ENCODE measurements at places on chromosomes 12 and 14.

GRCh38 chr12:53078425-53079225 is 565 bp downstream of the SPRYD3 start:
- DNase-seq, result no peak

- DNase-seq, result no peak
Measured at GRCh38 chr12:52355176-52355575, 12.1 kb downstream of the KRT85 start.

DNA sequence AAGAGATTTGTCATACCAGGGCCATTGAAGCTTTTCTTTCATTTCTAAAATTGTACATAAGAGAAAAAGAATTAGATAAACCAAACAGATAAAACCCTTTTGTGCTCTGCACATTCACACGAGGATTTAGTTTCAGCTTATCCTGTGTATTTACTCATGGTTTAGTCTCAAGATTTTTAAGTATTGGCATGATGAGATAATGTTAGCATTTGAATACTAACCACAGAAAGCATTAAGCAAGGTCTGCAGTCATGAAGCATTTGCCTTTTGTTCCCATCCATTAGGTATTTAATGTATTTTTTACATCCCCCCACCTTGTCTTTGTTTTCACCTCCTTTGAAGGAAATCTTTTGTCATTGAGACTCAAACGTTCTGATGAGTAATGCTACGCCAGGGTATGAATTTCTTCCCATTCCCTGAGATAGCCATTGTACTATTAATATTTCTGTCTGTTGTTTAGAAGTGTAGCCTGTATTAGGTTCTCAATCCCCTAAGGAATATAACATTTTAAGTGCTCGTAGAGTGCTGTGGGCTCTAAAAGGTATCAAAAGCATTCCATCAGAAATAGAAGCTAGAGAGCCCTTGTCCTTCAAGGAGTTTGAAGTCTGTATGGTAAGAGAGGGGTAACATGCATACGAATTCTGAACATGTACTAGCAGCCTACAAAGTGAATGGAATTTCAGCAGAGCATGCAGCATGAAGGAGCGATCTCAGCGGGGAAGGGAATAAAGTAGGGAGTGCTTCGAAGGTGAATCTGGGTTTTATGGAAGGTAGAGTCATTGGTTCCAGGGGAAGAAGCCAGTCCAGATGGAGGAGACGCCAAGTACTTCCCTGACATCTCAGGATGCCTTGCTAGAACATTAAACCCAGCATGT is 22.3 kb downstream of the CRADD start:
- no peak for DNase-seq

- peak; percentile 23 for DNase-seq
Measured at GRCh38 chr14:91138511-91139359, 24.9 kb downstream of the DGLUCY start.

DNA sequence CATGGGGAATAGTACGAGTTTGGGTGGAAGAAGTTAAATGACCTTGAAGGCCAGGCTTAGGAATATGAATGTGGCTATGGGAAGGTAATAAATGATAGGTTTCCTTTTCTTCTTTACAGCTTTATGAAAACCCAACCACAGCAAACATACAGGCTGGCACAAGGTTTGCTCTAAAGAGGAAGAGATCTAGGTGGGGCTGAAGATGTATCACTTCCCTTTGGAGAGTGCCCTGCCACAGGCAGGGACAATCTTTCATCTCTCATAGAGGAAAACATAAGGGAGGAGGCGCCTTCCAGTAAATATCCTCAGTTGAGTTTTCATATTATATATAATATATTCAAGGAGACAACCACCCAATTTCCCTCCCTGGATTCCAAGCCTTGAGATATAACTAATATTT is 72.9 kb upstream of the FRMD6 start:
- DNase-seq, result no peak

DNA sequence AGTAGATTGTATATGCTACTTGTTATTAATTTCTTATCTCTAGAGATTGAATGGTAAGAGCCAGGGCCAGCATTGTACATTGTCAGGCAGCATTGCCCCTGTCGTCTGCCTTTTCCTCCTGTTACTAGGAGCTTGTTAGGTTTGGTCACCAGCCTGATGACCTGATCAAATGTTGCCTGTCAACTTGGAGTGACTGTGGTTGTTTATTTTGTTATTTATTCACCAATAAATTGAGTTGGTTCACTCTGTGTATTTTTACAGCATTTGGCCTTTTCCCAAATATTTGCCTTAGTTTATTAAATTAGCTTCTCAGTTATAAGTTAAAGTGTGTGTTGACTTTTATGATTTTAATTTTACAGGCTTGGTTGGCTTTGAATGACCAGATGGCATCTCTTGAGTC is 88.4 kb downstream of the PRKCH start:
- DNase-seq, result peak; percentile 71

GRCh38 chr12:30964896-30965612 is 38.5 kb downstream of the TSPAN11 start:
- no peak for DNase-seq

GRCh38 chr12:20351406-20351805 is 16.9 kb upstream of the PDE3A start:
- DNase-seq, result no peak

DNA sequence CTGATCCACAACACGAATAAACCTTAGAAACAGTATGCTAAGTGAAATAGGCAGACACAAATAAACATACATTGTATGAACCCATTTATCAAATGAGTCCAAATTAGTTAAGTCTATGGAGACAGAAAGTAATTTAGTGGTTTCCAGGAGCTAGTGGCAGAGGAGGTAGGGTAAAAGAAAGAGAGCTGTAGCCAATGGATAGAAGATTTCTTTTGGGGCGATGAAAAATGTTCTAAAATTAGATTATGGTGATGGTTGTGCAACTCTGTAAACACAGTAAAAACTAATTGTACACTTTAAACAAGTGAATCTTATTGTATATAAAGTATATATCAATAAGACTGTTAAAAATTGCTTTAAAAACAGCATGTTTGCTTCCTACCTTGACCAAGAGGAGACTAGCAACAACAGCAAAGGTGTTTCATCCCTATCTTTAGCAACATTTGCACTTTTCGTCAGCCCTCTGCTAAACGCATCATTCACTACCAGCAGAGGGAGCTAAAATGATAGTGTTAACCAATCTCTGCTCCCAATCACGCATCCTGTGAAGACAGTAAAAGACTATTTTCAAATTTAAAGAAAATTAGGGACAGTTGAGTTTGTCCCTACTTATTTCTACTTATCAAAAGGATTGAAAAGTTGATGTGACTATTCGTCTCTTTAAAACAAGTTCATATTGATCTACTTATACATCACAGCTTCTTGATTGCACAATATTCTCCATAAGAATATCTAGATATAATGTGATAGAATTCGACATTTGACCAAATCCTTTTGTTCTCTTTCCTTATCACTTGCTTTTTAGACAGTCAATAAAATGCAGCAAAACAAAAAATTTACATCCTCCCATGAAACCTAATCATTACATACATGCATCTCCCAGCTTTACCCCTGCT is 24.0 kb upstream of the LGR5 start:
- DNase-seq, result no peak

DNA sequence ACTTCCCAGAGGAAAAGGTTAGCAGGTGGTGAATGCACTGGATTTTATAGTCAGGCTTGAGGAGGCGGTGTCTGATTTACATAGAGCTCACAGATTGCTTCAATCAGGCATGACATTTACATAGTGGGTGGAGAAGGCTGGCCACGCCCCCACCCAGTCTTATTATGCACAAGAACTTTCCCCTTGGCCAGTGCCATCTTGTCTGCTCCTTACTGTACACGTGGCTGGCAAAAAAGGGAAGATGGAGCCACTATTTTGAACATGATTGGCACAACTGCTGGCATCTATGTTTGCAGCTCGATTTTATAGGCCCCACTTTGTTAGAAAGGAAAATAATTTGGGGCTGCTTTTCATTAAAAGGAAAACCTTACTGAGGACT is 10.9 kb upstream of the LGMN start:
- peak; percentile 68 for DNase-seq

GRCh38 chr12:44285321-44285960 is 449.6 kb downstream of the TMEM117 start:
- DNase-seq, result no peak

GRCh38 chr12:116480210-116480810 is 78.9 kb upstream of the MAP1LC3B2 start:
- DNase-seq, result no peak

DNA sequence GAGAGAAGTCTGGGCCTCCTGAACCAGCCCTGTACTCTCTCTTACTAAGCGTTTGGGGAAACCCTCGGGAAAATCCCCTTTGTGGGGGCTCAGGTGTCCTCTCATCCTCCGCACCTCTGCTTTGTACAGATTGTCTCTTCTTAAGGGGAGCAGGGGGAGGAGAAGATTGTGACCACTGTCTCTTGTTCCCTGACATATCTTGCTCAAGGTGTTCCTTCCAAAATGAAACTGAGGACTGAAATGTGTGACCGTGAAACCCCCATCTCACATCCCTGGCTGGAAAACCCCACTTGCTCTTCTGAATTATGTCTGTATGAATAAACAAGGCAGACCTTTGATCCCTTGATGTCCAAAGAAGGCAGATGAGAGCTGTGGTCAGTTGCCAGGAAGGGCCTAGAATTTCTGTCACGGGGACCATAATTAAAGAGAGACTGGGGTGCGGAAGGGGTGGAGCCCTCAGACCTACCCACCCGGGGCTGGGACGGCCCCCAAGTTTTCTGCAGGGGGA is 369.8 kb downstream of the AACS start:
- DNase-seq, result no peak

GRCh38 chr12:53733051-53733806 is 6.0 kb upstream of the CALCOCO1 start:
- no peak for DNase-seq

DNA sequence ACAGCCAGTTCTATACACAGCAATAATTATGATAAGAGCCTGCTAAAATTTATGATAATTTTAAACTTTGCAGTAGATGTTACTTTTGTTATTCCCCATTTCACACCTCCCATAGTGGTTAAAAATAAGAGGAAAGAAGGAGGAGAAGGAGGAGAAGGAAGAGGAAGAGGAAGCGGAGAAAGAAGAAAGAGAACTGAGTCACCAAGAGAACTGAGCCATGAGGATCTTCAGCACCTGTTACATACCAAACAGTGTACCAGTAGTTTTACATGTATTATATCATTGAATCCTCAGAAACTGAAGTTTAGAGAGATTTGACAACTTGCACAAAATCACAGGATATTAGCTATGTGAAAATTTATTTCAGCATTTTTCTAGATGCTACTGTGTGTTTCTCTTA is 3.9 kb downstream of the CD163 start:
- no peak for DNase-seq

DNA sequence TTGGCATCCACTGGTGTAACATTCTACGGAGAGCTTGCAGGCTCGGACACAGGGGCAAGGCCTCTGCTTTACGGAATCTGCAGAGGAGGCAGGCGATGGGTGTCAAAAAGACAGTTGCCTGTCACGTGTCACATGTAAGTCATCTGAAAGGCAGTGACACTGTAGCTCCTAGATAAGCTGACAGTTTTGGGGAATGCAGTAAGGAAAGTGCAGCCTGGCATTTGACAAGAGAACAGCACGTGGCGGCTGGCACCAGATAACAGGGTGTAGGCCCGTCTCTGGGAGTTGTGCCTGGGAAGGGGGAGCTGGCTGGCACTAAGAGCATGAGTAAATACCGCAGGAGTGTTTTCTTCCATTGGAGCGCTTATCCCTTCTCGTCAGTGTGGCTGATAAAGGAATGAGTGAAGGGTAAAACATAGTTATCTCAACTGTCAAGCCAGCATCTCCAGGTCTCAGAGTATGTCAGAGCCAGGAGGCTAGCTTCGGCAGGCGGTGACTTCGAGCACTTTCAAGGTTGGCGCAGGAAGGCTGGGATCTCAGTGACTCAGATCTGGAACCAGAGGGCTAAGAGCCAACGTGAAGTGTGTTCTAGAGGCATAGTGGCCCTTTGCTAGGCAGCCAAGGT is 26.1 kb downstream of the ADCK1 start:
- no peak for DNase-seq

DNA sequence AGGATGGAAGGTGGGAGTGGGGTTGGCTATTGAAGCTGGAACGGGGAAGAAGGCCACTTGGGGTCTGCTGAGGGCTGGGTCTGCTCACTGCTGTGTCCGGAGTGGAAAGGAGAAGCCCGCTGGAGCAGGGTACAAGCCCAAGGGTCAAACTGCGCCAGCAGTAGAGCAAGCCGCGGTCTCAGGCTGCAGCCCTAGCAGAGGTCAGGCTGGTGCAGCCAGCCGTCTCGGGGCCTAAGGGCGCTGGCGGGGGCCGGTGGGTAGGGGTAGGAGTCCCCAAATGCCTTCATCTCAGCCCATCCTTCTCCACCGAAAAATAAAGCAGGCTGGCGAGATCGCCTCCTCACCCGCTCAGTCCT is 718 bp upstream of the JDP2 start:
- DNase-seq, result no peak

GRCh38 chr12:124326871-124327270 is 32.0 kb downstream of the RFLNA start:
- peak; percentile 3 for DNase-seq

DNA sequence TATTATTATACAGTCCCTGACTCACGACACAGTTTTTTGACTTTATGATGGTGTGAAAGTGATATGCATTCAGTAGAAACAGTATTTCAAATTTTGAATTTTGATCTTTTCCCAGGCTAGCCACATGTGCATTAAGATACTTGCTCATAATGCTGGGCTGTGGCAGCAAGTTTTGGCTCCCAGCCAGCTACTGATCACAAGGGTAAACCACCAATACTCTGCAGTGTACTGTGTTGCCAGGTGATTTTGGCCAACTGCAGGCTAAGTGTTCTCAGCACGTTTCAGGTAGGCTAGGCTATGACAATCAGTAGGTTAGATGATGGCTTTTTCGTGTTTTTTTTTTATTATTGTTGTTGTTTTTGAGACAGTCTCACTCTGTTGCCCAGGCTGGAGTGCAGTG is 69.4 kb upstream of the ACTN1 start:
- no peak for DNase-seq

- DNase-seq, result no peak
Measured at GRCh38 chr12:23655884-23656283, 293.6 kb downstream of the SOX5 start.

GRCh38 chr12:29223426-29223825 is 74.3 kb downstream of the FAR2 start:
- DNase-seq, result no peak

DNA sequence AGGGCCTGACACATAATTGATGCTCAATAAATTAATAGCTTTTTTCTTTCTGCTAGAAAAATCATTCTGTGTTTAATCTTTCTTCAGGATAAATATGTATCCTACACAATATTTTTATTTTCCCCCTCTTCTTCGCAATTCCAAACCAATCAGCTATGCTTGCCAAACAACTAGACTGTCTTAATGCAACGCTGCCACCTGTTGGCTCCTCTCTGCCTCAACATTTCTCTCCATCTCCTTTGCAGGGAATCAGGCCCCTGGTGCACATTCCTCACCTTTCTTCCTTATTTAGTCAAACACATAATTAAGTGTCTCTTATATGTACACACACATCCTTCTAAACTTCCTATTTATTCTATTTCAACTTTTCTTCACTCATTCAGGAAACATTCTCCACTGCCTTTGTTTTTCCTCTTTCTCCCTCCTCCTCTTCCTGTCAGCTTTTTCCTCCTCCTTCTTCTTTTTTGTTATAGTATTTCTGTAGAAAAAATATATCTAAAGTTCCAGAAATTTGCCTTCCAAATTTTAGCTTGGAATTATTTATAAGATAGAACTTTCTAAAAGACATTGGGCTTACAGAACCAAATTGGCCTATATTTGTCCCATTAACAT is 406.0 kb downstream of the PRKD1 start:
- DNase-seq, result peak; percentile 41

All from NCI-H524 treated with DMSO at 0.1 percent for 48 hours (cell line).